Occipital lobe (tissue), 3 donors: ENCODE measurements at places on chromosomes 1 and 21.

GRCh38 chr1:39183503-39184353 is 20.8 kb upstream of the MACF1 start:
- DNase-seq: no peak

DNA sequence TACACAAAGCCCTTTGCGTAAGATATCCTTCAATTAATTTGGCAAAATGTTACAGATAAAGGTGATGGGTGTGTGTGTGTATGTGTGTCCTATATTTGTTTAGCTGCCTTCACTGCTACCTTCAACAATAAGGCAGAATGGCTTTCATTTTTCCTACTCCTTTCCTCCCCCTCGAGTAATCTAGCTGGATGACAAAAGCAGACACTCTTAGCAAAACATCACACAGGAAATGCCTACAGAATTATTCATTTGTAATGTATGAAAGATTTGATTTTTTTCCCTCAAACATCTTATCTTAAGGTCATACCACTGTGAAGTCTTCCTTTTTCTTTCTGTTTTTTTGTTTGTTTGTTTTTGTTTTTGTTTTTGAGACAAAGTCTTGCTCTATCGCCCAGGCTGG is 10.6 kb downstream of the PTPN22 start:
- DNase-seq: no peak

- DNase-seq: no peak
Observed at GRCh38 chr1:215601276-215601675, 34.2 kb downstream of the KCTD3 start.

GRCh38 chr1:182430263-182431068 is 19.5 kb upstream of the RGSL1 start:
- DNase-seq: no peak

DNA sequence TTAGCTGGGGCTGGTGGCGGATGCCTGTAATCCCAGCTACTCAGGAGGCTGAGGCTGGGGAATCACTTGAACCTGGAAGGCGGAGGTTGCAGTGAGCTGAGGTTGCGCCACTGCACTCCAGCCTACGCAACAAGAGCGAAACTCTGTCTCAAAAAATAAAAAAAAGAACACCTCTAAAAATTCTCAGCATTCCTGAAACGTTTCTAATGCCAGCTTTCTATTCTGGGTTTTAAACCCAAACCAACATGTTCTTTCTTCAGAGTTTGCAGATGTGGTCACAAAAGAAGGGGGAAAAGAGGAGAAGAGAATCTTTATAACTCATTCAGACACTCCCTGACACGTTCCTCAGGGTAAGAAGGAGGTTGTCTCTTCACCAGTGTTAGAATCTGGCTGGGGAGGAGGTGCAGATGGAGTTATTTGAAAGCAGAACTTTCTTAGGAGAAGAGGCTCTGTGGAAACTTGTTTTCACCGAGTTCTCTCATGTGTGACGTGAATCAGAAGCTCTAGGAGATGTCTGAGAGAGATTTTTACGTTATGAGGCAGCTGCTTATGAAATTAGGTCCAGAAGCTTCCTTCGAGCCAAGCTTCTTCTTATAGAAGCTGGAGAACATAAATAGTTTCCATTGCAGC is 17.8 kb upstream of the CNR2 start:
- DNase-seq: no peak

- no peak for DNase-seq
Observed at GRCh38 chr1:182484067-182484466, 34.1 kb downstream of the RGSL1 start.

DNA sequence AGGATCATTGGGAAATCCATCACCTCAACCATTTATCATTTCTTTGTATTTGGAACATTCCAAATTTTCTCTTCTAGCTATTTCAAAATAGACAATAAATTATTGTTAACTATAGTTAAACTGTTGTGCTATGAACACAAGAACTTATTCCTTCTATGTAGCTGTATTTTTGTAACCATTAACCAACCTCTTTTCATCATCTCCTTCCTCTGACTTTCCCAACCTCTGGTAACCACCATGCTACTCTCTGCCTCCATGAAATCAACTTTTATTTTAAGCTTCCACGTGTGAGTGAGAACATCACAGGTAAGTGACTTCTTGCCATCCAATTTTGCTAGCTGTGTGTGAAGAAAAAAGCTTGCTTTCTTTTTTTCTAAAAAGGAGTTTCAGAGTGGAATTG is 418 bp downstream of the IFI44L start:
- DNase-seq: no peak

DNA sequence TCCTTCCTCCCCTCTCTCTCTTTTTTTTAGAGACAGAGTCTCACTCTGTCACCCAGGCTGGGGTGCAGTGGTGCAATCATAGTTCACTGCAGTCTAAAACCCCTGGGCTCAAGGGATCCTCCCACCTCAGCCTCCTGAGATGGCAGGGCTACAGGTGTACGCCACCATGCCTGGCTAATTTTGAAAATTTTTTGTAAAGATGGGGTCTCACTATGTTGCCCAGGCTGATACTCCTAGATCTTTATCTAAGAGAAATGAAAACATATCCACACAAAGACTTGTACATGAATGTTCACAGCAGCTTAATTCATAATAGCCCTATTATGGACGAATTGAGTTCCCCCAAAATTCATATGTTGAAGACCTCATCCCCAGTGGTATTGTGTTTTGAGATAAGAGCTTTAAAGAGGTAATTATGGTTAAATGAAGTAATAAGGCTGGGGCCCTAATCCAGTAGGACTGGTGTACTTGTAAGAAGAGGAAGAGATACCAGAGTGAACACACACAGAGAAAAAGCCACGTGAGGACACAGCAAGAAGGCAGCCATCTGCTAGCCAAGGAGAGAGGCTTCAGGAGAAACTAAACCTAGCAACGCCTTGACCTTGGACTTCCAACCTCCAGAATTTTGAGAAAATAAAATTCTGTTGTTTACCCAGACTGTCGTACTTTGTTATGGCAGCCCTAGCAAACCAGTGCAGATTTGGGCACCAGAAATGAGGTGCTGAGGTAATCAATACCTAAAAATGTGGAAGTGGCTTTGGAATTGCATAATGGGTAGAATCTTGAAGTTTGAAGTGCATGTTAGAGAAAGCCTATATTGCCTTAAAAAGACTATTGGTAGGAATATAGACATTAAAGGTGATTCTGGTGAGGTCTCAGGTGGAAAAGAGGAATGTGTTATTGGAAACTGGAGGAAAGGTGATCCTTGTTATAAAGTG is 13.2 kb downstream of the IFNLR1 start:
- DNase-seq: no peak

DNA sequence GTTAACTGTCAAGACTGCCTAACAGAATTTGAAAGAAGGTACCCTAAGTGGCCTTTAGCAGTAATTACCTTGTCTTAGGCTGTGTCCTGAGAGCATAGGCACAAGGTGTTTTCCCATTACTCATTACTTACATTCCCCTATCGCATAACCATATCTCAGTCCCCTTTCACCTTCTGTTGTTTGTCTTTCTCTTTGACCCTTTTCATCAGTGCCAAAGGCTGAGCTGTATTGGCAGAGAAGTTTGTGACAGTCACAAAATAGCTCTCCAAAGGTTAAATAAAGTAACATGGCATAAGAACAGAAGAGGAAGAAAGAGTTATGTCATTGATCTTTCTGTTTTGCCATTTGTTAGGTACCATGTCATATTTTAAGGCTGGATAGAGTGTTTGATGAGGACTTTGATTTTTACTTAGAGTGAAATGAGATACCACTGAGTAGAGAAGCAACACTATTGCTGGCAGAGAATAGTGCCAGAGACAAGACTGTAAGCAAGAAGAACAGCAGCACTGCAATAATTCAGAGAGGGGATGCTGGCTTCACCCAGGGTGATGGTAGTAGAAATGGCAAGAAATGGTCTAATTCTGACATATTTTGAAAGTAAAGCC is 497.8 kb downstream of the TTLL7 start:
- no peak for DNase-seq

DNA sequence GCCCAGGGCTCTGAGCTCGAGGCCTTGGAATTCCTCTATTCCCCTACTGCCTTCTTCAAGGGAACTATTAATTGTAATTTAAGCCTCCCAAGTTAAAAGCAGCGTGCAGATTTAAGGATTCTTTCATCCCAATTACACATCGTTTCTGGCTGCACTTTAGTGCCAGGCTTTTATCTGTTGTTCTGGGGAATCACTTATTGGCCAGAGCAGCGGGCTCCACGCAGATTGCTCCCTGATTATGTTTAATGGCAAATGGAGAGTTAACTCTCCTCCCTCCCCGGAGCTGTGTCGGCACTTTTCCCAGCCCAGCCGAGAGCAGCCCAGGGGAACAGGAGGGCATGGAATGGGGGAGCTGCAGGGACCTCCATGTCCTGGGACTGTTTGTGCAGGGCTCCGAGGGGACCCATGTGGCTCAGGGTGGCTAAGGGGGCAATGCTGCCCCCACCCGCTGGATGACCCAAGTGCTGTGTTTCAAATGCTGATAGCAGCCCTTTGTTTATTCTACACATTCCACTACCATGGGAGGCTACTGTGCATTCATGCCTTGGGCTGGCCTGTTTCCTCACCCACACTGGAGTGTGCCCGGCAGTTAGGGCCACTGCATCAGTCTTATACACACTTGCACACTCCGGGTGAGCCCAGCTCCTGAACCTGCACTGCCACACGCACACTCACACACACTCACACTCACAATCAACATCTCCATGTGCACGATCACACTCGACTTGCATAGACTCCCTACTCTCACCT is 93.3 kb upstream of the POU3F1 start:
- DNase-seq: no peak

GRCh38 chr1:155527677-155528076 is 34.9 kb downstream of the ASH1L start:
- no peak for DNase-seq

DNA sequence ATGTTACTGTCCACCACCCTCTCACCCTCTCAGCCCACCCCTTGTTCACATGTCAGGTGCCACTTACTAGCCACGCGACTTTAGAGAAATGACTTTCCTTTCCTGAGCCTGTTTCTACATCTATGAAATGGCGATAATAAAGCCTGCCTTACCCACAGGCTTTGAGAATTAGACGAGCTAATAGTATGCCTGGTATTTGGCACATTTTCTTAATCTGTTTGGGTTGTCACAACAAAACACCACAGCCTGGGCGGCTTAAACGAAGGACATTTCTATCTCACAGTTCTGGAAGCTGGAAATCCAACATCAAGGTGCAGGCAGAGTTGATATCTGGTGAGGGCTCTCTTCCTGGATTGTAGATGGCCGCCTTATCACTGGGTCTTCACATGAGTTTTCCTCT is 273.9 kb upstream of the FMN2 start:
- DNase-seq: no peak

- DNase-seq: no peak
Observed at GRCh38 chr1:174968750-174969244, 30.9 kb upstream of the CACYBP start.

GRCh38 chr1:107526524-107527198 is 385.8 kb downstream of the NTNG1 start:
- no peak for DNase-seq

GRCh38 chr1:35847935-35848565 is 35.0 kb upstream of the AGO1 start:
- no peak for DNase-seq

- no peak for DNase-seq
Observed at GRCh38 chr1:110643879-110644472, 30.8 kb downstream of the KCNA3 start.

- DNase-seq: no peak
Observed at GRCh38 chr1:75582725-75583261, 28.1 kb downstream of the SLC44A5 start.

DNA sequence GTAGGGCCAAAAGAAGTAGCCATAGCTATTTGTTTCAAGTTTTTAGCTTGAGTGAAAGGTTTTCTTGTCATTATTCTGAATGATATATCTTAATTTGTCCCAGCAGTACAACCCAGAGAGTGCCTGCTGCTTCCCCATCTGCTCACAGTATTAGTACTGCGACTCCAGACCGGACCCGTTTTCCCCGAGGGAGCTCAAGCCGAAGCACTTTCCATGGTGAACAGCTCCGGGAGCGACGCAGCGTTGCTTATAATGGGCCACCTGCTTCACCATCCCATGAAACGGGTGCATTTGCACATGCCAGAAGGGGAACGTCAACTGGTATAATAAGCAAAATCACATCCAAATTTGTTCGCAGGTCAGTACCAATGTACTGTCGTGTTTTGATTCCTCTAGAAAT is 37.2 kb upstream of the C1orf115 start:
- DNase-seq: no peak

DNA sequence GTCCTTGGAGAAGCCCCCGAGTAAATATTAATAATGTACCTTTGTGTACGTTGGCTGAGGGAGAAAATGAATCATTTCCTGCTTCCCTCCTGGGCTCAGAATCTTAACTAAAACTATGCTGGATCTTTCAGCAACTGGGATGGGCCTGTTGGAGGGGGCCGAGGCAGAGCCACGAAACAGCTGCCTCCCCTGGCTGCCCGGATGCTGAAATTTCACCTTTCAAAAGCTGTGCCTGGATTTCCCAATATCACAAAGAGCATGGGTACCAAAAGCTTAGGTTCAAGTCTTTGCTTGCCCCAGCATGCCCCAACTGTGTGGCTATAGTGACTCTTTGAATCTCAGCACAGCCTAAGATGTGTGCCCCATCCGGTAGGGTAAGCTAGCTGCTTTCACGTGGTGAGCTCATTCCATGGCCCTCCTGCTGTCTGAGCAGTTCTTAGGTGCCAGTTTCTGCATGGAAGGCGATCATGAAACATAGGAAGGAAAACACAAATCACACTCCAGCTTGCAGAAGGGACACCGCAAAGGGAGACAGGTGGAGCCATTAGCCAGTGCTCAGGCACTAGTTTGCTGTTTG is 473.5 kb downstream of the PTPRU start:
- DNase-seq: no peak

GRCh38 chr1:229153955-229154548 is 116.9 kb upstream of the RAB4A start:
- no peak for DNase-seq

- DNase-seq: no peak
Observed at GRCh38 chr1:98405581-98406074, 255.9 kb upstream of the SNX7 start.

DNA sequence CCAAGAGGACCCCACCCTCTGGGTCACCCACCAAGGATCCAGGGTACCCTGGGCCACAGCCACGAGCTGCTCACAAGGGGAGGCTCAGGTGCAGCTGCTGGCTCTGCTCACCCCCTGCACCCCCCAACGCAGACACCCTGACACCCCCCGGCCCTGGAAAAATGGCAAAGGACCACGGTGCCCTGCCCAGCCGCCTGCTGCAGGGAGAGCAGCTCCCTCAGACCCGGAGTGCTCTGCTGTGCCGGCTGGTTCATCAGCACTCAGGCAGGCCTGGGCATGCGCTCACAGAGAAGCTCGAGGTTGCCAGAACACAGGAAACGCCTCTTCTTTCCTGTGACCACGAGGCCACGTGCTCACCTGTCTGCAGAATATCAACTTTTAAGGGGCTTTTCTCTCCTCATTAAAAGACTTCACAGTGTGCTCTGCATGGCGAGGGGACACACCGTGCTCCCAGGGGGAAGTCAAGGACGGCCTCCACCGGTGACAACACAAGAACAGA is 4.3 kb upstream of the C1QTNF12 start:
- no peak for DNase-seq
